Spleen (tissue), 13 donors: ENCODE measurements at places on chromosomes 12 and 14.

- H3K4me1 ChIP-seq = peaks cover 3% of the 10 kb centered on the region
- no peaks in the 10 kb centered on the region for H3K27me3 ChIP-seq
- peak overlapping the region; percentile 33 for H3K27ac ChIP-seq
- no peaks in the 10 kb centered on the region for H3K36me3 ChIP-seq
- no peak for DNase-seq
- H3K4me3 ChIP-seq = no peak overlapping the region
Measured at GRCh38 chr12:101490286-101490920, 15.3 kb downstream of the SPIC start.

GRCh38 chr14:30194741-30195148, 267.1 kb upstream of the PRKD1 start:
- no peaks in the 10 kb centered on the region for H3K36me3 ChIP-seq
- no peak overlapping the region for H3K27ac ChIP-seq
- no peak for DNase-seq
- no peak overlapping the region for H3K4me3 ChIP-seq
- no peaks in the 10 kb centered on the region for H3K4me1 ChIP-seq
- no peaks in the 10 kb centered on the region for H3K27me3 ChIP-seq

- H3K4me1 ChIP-seq = peaks cover 13% of the 10 kb centered on the region
- H3K27ac ChIP-seq = no peak overlapping the region
- H3K27me3 ChIP-seq = no peaks in the 10 kb centered on the region
- DNase-seq = no peak
Measured at GRCh38 chr14:104289507-104289906, 151.1 kb downstream of the KIF26A start.

GRCh38 chr12:96401076-96401871, 1.0 kb upstream of the CDK17 start:
- H3K4me3 ChIP-seq = peak overlapping the region; percentile 88
- no peaks in the 10 kb centered on the region for H3K36me3 ChIP-seq
- H3K27ac ChIP-seq = peak overlapping the region; percentile 99
- DNase-seq = no peak
- H3K4me1 ChIP-seq = peaks cover 48% of the 10 kb centered on the region
- H3K27me3 ChIP-seq = no peaks in the 10 kb centered on the region

DNA sequence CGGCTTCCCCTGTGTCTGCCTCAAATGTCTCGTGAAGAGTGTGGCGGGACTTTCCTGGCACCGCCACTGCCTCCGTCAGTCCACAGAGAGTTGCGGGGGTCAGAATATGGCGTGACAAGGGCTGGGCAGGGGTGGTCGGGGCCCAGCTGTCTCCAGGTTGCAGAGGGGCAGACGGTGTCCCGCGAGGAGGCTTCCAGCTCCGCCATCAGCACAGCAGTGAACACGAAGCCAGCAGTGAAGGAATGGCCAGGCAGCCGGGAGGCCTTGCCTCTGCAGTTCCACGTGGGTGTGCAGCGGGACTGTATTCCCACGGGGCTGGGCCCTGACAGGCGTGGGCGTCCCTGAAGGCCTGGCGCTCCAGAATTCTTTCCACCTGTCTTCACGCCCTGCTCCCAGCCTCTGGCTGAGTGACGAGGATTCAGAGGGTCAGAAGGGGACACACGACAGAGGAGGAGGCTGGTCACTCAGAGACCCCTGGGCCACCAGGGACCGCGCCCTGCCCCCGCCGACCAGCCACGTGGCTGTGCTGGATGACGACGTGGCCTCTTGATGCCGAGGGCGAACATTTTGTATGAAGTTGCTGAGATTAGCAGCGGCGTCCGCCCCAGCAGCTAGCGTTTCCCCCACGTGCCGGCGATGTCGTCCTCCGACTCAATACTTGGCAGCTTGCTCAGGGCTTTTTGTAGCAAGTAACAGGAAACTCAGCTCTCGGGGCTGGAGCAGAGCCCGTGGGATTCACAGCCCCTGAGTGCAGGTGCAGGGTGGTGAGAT, 25.0 kb upstream of the GALNT9 start:
- H3K4me1 ChIP-seq = peaks cover 5% of the 10 kb centered on the region
- H3K27ac ChIP-seq = no peak overlapping the region
- H3K4me3 ChIP-seq = no peak overlapping the region
- H3K27me3 ChIP-seq = no peaks in the 10 kb centered on the region

GRCh38 chr12:87074781-87075180, 818.6 kb upstream of the MGAT4C start:
- no peak overlapping the region for H3K4me3 ChIP-seq
- no peaks in the 10 kb centered on the region for H3K36me3 ChIP-seq
- no peak for DNase-seq
- H3K27ac ChIP-seq = no peak overlapping the region
- no peaks in the 10 kb centered on the region for H3K4me1 ChIP-seq

DNA sequence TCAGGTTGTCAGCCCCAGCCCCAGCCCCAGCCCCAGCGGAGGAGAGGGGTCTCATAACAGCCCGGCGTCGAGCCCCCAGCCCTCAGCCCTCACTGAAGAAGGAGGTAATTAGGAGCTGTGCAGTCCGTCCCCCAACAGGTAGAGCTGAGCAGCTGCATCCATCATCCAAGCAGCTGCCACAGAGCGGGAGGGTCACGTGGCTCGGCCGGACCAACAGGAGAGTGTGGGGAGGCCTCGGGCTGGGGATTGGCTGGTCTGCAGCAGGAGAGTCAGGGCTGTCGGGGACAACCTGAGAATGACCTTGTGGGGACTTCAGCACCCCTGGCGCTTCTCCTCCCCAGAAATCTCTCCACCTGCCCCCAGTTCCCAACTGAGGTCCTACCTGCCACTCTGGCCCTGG, 29.6 kb downstream of the SMUG1 start:
- no peaks in the 10 kb centered on the region for H3K36me3 ChIP-seq
- no peak overlapping the region for H3K27ac ChIP-seq
- H3K27me3 ChIP-seq = peaks cover 9% of the 10 kb centered on the region

GRCh38 chr12:130835011-130835410, 4.0 kb downstream of the STX2 start:
- no peaks in the 10 kb centered on the region for H3K27me3 ChIP-seq
- DNase-seq = no peak
- H3K36me3 ChIP-seq = no peaks in the 10 kb centered on the region
- no peak overlapping the region for H3K4me3 ChIP-seq

DNA sequence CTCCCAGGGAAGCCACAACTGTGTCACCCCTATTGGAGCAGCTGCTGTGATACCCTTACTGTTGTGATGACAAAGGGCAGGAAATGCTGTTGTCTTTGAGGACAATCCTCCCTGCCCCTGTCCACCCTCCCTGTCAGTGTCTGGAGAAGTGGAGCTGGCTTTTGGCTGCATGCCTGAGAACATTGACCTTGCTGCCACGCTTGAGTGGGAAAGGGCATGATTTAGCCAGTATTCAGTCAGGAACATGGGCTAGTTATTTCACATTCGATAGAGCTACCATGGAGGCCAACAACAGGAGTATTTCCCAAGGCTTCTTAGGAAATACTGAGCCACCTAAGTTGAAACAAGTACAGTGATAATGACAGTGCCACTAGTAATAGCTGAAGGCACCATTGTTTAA, 59.4 kb downstream of the MYRFL start:
- no peak overlapping the region for H3K27ac ChIP-seq
- no peak overlapping the region for H3K4me3 ChIP-seq
- no peaks in the 10 kb centered on the region for H3K36me3 ChIP-seq
- no peaks in the 10 kb centered on the region for H3K27me3 ChIP-seq
- H3K4me1 ChIP-seq = peaks cover 6% of the 10 kb centered on the region
- DNase-seq = no peak

- DNase-seq = no peak
- H3K36me3 ChIP-seq = no peaks in the 10 kb centered on the region
- H3K27me3 ChIP-seq = no peaks in the 10 kb centered on the region
- H3K27ac ChIP-seq = no peak overlapping the region
- H3K4me3 ChIP-seq = no peak overlapping the region
- H3K4me1 ChIP-seq = no peaks in the 10 kb centered on the region
Measured at GRCh38 chr14:76465664-76466063, 89.7 kb downstream of the ESRRB start.

DNA sequence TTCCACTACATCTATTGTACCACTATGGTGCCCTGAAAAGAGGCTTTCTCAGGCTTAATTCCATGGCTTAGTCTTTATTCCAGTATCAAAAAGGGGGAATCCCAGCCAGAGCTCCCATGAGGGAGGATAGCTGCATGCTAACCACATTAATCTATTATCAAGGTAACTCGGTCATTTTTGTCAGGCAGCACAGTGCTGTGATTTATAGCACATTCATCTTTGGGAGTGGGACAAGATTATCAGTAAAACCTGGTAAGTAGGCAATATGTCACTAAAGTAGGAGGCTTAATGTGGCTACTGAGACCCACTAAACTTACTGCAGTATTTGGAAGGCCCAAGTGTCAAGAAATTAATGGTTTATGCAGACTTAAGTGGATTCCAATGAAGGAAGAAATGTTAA, 58.9 kb downstream of the DAD1 start:
- no peak for DNase-seq
- H3K27ac ChIP-seq = no peak overlapping the region
- H3K36me3 ChIP-seq = no peaks in the 10 kb centered on the region
- H3K4me3 ChIP-seq = no peak overlapping the region

- H3K4me1 ChIP-seq = peaks cover 46% of the 10 kb centered on the region
- no peaks in the 10 kb centered on the region for H3K27me3 ChIP-seq
- DNase-seq = no peak
Measured at GRCh38 chr12:50186681-50187080, 19.5 kb upstream of the CERS5 start.

DNA sequence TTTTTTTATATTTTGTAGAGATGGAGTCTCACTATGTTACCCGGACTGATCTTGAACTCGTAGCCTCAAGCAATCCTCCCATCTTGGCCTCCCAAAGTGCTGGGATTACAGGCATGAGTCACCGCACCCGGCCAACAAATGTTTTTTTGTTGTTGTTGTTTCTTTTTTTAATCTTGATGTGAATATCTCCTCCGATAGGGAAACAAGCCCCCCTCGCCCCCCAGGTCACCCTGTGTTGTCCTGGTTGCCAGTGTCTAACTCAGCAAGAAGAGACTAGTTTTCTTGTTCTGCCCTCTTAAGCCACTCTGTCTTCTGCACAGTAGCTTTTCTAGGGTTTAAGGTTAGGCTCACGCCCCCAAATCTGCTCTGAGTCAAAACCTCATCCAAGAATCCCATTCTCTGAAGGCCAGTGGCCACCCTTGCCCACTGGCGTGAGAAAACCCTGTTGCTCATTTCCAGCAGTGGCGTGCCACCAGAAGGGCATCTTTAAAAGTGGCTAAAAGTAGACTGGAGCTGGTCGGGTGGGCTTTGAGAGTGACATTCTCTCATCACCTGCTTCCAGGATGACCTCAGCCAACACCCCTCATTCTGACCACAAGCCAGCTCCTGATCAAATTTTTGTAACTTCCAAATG, 42.7 kb downstream of the C14orf132 start:
- DNase-seq = peak; percentile 22
- H3K4me3 ChIP-seq = no peak overlapping the region
- H3K4me1 ChIP-seq = no peaks in the 10 kb centered on the region
- H3K27ac ChIP-seq = no peak overlapping the region

GRCh38 chr12:109627633-109628032, 54.0 kb downstream of the MVK start:
- no peaks in the 10 kb centered on the region for H3K4me1 ChIP-seq
- H3K4me3 ChIP-seq = no peak overlapping the region
- no peaks in the 10 kb centered on the region for H3K36me3 ChIP-seq

DNA sequence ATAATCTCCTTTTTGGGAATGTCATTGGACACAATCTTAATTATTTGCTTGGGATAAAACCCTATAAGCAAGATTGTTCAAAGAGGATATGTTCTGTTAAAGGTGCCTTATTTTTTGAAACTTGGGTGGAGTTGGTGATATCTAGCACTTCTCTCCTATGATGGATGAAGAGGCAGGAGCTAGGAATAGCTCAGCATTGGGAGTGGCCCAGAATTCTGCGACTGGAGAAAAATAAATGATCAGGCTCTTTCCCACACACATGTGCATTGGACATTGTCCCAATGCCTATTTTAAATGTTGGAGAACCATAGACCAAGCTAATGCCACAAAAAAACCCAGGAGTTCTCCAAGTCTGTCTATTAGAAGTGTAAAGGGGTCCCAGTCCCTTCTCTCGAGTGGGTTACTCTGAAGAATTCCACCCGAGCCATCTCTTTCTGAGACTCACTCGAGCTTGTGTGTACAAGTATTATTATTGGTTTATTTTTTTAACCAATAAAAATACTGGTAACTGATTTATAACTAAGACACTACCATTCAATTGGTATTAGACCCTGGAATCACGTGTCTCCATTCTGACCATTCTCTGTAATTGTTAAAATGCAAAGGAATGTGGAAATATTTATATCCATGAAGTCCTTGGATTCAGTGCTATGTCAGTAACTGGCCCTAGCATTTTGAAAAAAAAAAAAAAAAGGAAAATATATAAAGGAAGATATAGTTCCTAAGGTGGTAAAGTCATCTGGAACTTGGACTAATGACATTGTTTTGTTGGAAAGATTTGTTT, 437.5 kb upstream of the TMEM132C start:
- no peak for DNase-seq
- no peaks in the 10 kb centered on the region for H3K36me3 ChIP-seq
- no peaks in the 10 kb centered on the region for H3K4me1 ChIP-seq
- H3K27me3 ChIP-seq = no peaks in the 10 kb centered on the region

DNA sequence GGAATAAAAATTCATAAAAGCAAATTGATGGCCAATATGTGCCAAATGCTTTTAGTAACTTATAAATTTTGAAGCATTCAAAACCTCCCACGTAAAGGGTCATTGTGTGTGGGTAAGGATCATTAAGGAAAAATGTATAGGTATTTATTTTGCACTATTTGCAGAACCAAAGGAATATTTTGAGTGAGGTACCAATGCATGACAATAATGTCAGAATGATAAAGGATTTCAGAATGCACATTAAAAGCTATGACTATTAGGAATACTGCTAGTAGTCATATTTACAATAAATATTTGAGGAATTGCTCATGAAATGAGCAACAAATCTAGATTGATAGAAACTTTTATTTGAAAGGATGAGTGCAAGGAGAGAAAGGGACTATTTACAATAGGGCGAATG, 932.8 kb downstream of the SLC6A15 start:
- H3K4me3 ChIP-seq = no peak overlapping the region
- H3K36me3 ChIP-seq = no peaks in the 10 kb centered on the region
- no peaks in the 10 kb centered on the region for H3K27me3 ChIP-seq
- no peak for DNase-seq
- no peak overlapping the region for H3K27ac ChIP-seq
- H3K4me1 ChIP-seq = no peaks in the 10 kb centered on the region
